ENCODE measurements at places on chromosomes 7 and 10.

- DNase-seq = no peak
These were observed 336.7 kb upstream of the MBL2 start for GRCh38 chr10:53109320-53109719.

- no peak for DNase-seq
These were observed 18.9 kb downstream of the ZNF680 start for GRCh38 chr7:64544010-64544409.

GRCh38 chr10:13960603-13961002, 370.1 kb downstream of the FRMD4A start:
- no peak for DNase-seq

DNA sequence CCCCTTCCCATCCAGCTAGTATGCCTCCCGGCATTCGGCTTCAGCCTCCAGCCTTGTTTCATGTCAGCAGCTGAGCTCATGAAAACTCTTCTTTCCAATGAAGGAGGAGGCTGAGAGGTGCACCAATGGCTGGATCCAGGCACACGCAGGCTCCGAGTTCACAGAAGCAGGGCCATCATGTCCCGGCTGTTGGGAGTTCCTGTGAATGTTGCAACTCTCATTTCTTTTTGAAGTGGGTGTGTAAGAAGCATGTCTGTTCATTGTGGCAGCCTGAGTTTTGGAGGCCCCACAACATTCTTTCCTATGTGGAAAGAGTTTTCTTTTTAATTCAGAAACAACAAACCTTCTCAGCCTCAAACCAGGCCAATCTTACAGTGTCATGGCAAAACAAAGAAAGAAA, 89.7 kb downstream of the PTPRE start:
- no peak for DNase-seq

DNA sequence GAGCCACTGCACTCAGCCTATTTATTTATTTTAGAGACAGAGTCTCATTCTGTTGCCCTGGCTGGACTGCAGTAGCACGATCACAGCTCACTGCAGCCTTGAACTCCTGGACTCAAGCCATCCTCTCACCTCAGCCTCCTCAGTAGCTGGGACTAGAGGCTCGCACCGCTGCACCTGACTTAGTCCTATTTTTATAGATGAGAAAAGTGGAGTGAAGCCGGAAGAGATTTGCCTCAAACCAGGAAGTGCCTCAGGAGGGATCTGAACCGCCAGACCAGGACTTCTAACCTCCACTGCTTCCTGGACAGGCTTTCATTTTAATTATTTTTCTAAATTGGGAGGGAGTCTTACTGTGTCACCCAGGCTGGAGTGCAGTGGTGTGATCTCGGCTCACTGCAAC, 17.5 kb upstream of the CLIP2 start:
- DNase-seq = no peak

All from NCI-H187 treated with DMSO at 0.1 percent for 48 hours (cell line).